Activated CD4-positive, alpha-beta T cell treated with anti-CD3 and anti-CD28 coated beads for 36 hours (primary cell): ENCODE measurements at places on chromosomes 3 and 15.

DNA sequence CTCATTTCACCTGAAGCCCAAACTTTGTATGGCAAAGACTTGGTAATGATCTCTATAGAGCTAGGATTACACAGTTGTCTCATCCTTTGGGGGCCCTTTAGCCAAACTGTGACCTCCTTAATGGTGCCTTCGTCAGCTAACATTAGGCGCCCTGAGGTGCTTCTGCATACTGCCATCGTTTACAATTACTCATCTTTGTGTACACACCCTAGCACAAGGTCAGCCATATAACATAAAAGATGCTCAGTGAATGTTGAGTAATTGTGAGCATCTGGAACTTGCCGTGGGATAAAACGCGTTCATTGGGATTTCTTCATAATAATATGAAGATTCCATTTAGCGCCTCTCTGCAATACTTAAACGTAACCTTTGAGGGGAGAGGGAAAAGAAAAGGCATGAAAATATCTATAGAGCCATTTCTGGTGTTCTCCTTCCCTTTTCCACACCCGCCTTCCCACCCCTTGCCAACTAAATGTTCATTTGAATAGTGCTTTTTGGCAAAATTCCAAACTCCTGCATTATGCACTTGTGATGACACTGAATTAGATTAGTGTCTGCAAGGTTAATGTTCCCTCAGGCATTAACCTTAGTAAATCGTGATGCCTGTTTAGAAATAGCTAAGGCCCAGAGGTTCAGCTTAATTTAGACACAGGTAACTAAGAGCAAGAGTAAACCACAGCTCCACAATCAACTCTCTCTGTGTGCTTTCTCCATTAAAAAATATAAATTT, 990 bp upstream of the ZNF148 start:
- DNase-seq = no peak

DNA sequence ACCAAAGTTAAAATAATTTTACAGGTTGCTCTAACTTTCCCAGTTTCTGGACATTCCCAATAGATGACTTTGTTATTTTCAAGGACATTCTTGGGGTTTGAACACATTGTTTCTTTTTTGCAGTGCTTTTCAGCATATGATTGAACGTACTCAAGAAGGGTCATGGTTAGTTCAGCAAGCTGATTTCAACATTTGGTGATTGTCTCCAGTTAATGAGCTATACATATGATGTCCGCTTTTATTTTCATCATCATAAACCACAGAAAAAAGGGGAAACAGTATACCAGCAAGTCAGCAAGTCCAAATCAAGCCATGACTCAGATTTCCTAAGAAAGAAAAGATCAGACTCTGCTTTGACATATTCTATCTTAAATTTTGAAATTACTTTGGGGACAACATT, 69.4 kb downstream of the B3GALNT1 start:
- no peak for DNase-seq

GRCh38 chr15:99110581-99111320, 5.9 kb downstream of the SYNM start:
- DNase-seq = no peak

DNA sequence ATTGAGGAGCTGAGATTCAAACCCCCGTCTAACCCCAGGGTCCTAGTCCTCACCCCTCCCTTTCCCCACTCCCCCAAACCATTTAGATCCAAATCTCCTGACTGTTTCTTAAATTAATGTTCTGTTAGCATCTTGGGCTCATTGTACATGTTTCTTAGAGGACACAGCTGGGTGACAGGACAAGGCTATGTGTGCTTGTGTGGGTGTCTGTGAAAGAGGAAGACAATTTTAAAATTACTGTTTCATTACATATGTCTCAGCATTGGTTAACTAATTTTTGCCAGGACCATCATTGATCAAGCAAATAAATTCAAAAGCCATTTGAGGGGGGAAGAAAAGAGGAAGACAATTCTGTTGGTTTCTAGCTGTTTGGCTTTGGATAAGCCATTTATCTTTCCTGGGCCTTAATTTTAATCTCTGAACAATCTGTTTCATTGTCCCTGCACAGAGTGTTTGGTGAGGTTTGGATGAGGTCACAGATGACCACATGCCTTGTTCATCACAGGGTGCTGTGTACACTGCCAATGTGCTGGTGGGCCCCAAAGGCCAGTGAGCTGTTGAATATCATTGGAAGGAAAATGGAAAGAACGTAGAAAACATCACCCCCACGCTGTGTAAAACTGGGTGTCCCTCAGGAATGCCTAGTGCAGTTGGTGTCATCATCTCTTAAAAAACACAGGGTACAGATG, 51.9 kb downstream of the RPLP1 start:
- no peak for DNase-seq

DNA sequence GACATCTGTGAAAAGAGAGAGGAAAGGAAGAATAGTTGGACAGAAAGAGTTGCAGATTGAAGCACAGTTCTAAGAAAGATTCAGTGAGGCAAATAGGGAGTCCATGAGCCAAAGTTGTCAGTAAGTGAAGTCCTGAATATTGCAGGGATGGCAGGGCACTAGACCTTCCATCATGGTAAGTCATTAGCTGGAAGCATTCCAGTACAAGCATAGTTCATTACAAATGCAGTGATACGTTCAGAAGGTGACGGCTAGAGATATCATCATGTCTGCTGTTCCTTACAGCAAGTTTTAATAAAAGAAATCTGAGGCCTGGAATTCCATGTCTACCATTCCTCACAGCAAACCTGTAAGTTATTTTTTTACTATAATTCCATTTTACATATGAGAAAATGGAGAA, 720.1 kb downstream of the GBE1 start:
- no peak for DNase-seq
